Daoy (cell line): ENCODE measurements at places on chromosomes 1 and 21.

GRCh38 chr1:227225715-227226346 is 92.5 kb downstream of the CDC42BPA start:
- peak; percentile 21 for DNase-seq

GRCh38 chr1:77544845-77545244 is 137.6 kb downstream of the ZZZ3 start:
- peak; percentile 44 for DNase-seq

DNA sequence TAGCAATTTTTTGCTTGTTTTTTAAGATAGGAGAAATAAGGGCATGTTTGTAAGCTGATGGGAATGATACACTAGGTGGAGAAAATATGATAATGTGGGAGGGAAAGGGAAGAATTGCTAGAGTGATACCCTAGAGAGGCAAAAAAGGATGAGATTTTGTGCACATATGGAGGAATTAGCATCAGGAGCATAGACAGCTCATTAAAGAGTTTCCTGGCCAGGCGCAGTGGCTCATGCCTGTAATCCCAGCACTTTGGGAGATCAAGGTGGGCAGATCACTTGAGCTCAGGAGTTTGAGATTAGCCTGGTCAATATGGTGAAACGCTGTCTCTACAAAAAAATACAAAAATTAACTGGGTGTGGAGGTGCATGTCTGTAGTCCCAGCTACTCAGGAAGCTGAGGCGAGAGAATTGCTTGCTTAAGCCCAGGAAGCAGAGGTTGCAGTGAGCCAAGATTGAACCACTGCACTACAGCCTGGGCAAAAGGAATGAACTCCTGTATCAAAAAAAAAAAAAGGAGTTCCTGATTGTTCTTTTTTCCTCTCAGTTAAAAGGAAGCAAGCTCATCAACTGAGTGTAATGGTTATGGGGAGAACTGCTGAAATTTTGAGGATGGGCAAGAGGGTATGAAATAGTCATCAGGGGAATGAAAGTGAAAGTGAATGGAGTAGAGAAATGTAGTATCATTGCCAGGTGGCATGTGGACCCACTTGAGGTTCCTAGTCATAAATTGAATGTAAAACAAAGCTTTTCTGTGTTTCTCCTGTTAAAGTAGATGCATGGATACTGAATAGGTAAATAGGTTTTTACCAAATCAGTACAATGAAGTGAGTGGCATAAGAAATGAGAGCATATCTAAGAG is 35.5 kb downstream of the SH3GLB1 start:
- DNase-seq = no peak

GRCh38 chr1:67674260-67675011 is 10.6 kb upstream of the GADD45A start:
- peak; percentile 77 for DNase-seq

GRCh38 chr1:12531179-12531499 is 86.9 kb downstream of the DHRS3 start:
- no peak for DNase-seq

GRCh38 chr1:85566890-85567289 is 13.7 kb upstream of the CCN1 start:
- no peak for DNase-seq

- no peak for DNase-seq
Observed at GRCh38 chr21:19011451-19011850, 607.9 kb upstream of the TMPRSS15 start.

- no peak for DNase-seq
Observed at GRCh38 chr21:14993115-14993514, 71.7 kb downstream of the NRIP1 start.
